Keratinocyte (primary cell): ENCODE measurements at places on chromosomes 2 and 18. TPM values are rescaled to one million over a fixed set of nuclear protein-coding genes. Genes with fewer than 3 reads are reported as not detected.

The STEAP3 gene
- polyA plus RNA-seq, result 15.5 to 29.7 TPM (median 19.9 TPM) in 3 replicates

The AP1S3 gene
- polyA plus RNA-seq, result 18.0 to 33.7 TPM (median 24.0 TPM) in 3 replicates

The KCNK3 gene
- polyA plus RNA-seq, result not detected in 3 replicates

The IL1RN gene
- polyA plus RNA-seq, result 114 to 190 TPM (median 128 TPM) in 3 replicates

DNA sequence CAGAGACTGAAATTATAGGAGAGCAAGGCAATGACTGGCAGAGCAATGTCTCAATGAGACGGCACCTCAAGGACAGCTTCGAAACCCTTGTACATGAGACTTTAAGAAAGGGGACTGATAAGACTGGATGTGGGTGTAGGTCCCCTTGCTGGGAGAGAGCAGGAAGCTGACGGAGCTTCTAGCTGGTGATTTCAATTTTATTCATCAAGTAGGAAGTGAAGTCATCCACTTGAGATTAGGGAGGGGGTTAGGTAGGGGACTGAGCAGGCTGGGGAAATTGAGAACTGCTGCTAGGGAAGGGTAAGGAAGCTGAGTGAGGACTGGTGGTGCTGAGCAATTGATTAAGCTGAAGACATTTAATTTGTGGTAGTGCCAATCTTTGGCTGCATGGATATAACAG lies 99.5 kb upstream of the ITGB6 start:
- DNase-seq, result no peak

DNA sequence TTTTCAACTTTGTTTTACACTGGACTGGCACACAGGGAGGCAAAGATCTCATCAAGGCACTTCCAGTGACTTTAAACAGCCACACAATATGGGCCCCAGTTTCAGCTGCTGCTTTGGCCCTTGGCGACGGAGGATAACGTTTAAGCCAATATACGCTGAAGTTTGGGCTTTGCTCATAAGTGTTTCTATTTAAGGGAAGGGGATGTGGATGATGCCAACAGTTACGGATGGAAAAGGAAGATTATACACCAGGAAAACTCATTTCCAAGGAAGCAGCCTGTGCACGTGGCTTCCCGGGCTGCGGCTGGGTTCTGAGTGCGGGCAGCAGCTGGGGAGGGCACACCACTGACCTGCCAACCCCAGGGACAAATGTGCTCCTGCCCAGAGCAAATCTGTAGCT lies 151.1 kb downstream of the SH3BP4 start:
- DNase-seq, result no peak

GRCh38 chr2:22301228-22301627 lies 1083.8 kb upstream of the KLHL29 start:
- no peak for DNase-seq

DNA sequence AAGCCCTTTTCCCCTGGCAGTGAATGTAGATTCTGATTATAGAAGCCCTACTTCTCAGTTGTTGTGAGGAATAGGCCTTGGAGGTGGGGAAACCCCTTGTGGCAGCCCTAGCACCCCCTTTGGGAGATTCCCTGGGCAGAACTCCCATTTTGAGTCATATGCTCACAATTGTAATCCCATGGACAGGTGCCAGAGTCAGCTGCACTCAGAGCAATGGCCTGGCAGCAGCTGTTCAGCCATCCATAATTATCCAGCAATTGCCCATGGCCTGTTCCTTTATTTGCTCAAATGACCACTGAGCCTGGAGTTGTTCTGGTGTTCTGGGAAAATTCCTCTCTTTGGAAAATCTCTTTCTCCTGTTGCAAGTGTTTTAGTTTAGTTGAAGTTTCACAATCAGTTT lies 71.7 kb downstream of the PTRHD1 start:
- no peak for DNase-seq

DNA sequence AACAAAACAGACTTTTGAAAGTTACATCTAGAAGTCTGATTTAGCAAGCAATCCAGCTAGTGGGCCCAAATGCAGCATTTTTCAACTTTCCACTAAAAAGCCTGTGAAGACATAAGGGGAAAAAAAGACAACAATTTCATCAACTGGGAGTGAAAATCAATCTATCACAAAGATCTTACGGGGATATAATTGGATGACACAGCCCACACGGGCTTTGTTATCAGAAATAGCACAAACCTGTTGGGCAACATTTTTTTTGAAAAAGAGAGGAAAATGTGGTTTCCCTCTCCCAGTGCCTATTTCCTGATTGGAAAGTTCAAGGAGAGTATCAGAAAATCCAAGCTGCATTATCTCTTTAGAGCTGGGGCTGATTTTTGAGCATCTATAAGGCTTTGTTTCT lies 132.7 kb downstream of the EVA1A start:
- no peak for DNase-seq

- no peak for DNase-seq
Measured at GRCh38 chr2:45168711-45169338, 159.6 kb upstream of the SIX2 start.

- DNase-seq, result no peak
Measured at GRCh38 chr2:199364153-199364552, 93.6 kb downstream of the SATB2 start.

DNA sequence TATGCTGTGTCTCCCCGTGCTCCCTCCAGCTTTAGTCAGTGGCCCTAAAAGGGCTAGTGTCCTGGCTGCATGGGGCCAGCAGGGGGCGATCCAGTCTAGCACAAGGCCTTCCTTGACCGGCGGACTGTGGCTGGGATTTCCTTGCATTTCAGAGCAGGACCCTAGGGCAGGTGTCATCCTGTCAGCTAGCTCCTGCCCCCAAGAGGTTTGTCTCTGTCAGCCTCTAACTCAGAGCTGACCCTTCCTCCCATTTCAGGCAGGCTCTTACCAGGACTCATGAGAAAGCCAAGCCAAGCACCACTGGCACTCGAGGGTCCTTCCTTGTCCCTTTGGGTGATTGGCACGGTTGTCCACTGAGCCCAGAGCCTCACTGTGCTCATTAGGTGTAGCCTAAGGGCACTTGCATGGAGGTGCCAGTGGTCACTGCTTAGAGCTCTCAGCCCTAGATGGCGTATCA lies 140.3 kb downstream of the RPIA start:
- no peak for DNase-seq

GRCh38 chr2:199659207-199659606 lies 191.8 kb downstream of the FTCDNL1 start:
- no peak for DNase-seq

DNA sequence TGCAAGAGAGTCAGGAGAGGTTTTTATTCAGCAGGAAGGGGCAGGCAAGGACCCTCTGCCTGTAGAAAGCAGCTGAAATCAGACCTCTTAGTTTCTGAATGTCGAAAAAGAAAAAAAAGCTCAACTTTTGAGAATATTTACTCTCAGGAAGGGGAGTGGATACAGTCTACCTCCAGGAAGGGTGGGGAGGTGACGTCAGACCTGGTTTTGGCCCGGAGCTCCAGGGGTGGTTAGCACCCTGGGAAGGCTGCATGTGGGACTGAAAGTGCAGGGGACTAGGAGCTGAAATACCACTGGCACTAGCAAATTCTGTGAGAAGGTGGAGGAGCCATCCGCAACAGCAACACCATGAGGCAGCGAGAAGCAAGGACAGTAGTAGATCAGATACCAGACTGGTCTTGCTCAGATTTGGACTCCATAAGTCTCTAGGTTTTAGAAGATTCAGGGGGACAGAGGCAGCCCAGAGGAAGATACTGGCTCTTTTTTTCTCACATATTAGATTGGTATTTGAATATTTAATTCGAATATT lies 19.8 kb downstream of the MC2R start:
- no peak for DNase-seq

GRCh38 chr18:5817816-5818215 lies 77.5 kb downstream of the TMEM200C start:
- no peak for DNase-seq

- DNase-seq, result no peak
Measured at GRCh38 chr2:59893612-59894011, 659.8 kb downstream of the BCL11A start.
